HFF-Myc (cell line): ENCODE measurements at places on chromosomes 5 and 9.

DNA sequence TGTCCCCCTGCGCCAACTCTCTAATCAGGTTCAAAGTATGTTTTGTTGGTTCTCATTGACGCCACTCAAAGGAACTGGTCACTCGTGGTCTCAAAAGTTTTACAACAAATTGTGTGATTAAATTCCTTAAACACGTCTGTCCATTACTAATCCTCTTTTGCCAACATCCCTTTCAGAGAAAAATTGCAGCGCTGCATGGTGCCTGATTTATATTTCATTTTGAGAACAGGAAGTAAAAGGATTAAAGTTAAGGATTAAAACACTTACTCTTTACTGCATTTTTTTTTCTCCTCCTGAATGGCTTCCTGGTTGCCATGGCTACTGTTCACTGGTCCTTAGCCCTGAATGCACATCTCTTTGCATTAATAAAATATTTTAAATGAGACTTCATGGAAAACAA, 383.5 kb downstream of the GLIS3 start:
- DNase-seq, result no peak

GRCh38 chr5:99553211-99553810, 624.5 kb upstream of the CHD1 start:
- no peak for DNase-seq

DNA sequence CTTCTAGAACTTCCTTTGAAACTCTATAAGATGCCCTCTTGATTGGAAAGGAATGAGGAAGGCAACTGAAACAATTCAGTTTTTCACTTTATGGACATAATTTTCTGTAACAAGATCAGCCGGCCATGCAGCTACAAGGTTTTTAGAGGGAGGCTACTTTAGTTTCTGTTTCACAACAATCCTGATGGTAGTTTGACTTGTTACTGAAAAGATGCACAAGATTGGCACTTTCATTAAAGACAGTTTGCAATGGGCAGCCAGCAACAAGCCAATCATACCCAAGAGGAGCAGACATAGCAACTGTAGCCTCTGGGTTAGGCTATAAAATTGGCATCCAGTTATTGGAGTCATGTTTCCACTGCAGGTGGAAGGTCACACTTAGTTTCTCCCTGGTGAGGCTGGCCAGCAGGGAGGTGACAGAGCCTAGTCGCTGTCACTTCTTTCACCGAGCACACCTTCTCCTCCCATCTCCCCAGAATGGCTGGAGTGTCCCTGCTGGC, 74.3 kb upstream of the TGFBR1 start:
- DNase-seq, result no peak

GRCh38 chr9:4021621-4022213, 278.2 kb downstream of the GLIS3 start:
- DNase-seq, result no peak

- DNase-seq, result no peak
Observed at GRCh38 chr5:118144540-118144939, 843.8 kb downstream of the DTWD2 start.

GRCh38 chr5:154972476-154973080, 31.7 kb downstream of the MRPL22 start:
- DNase-seq, result peak; percentile 24

- no peak for DNase-seq
Observed at GRCh38 chr5:154249826-154250225, 59.3 kb downstream of the GALNT10 start.

GRCh38 chr5:28065656-28066055, 1027.3 kb upstream of the CDH9 start:
- DNase-seq, result no peak

GRCh38 chr9:16331031-16331430, 539.4 kb downstream of the BNC2 start:
- DNase-seq, result no peak

DNA sequence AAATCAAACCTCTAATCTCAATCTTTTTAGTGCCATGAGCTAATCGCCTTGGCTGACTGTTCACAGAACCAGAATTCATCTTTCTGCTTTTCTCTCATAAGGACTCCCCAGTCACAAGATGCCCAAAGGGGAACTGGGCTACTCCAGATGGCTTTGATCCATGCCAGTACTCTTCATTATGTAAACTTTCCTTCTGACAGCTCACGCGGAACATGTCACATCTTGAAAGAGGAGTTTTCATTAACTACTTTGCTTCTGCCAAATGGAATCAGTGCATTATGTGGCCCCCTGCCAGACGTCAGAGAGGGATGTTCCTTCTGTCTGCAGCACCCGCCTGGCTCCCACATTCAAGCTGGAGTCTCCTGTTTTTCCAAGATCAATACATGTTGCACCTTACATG, 142.1 kb upstream of the NMUR2 start:
- DNase-seq, result no peak

DNA sequence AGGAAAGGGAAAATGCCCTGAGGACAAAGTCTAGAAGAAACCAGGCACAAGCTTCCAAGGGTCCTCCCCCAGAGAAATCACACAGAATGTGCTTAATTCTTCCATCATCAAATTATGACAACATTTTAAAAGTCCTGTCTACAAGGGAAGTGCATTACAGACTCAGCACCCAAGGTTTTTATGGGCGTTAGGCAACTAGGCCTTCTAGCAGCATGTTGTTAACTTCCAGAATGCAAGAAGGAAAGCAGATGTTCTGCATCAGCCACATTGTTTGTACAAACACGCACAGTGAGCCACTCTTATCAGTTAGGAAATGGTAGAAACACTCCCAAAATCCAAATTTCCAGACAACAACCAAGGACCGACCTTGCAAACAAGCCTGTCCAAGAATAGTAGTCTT, 26.5 kb downstream of the SMC5 start:
- peak; percentile 26 for DNase-seq

GRCh38 chr5:95220381-95220780, 64.5 kb downstream of the MCTP1 start:
- DNase-seq, result no peak

DNA sequence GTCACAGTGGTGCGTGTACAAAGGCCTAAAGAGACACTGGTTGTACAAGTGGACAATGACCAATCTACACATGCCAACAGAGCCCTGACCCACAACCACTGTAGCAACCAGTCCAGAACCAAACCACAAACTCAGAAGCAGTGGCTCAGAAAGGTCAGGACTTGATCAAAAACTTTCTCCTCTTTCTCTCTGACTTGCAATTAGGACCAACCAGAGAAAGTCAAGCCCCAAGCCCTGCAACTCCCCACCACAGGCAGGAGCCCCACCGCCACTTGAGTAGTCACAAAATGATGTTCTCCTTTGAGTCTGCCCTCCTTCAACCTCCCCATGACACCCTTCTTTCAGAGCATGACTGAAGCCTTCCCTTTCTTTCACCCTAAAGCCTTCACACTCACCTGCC, 291.8 kb downstream of the CDH10 start:
- no peak for DNase-seq

- DNase-seq, result no peak
Observed at GRCh38 chr9:95580812-95581761, 64.3 kb upstream of the PTCH1 start.

DNA sequence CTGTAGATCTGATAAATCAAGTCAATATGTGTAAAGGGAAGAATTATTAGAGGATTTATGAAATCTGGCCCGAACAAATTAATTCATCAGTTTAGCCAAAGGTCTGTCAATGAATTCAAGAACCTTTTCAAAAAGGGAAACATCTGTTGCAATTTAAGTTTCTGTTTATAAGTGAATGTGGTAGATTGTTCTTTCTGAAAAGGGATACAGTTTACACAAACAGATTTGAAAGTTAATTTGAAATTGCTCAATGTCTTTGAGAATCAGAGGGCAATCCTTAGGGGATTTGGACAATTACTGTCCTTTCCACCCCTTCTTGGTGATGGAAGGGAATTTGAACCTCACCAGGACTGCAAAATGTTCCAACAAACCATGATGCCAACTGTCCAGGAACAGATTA, 29.7 kb upstream of the ERCC6L2 start:
- no peak for DNase-seq

DNA sequence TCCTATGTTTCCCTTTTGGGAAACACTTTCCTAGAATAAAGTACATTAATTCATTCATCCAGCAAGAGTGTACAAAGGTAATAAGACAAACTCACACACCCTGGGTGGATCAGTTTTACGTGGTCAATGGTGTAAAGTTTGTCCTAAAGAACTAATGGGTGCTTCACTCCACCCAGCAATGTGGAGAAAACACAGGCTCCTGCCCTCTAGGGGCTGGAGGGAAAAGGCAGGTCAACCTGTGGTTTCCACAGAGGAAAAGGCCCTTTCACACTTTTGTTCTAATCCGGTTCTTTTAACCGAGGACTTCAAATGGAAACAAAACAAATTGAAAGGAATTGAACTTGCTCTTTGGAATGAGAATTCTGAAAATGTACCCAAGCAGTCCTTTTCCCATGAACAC, 80.9 kb upstream of the SPOCK1 start:
- DNase-seq, result no peak

- DNase-seq, result no peak
Observed at GRCh38 chr5:44454002-44454401, 64.8 kb upstream of the FGF10 start.

DNA sequence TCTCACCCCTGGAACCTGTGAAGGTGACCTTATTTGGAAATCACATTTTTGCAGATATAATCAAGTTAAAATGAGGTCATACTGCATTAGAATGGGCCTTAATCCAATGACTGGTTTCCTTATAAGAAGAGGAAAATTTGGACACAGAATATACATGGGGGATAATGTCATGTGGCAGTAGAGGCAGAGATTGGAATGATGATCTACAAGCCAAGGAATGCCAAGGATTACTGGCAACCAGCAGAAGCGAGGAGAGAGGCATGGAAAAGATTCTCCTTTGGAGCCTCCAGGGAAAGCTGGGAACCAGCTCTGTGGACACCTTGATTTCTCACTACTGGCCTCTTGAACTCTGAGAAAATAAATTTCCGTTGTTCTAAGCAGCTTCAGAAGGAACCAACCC, 20.2 kb upstream of the CEP78 start:
- no peak for DNase-seq

DNA sequence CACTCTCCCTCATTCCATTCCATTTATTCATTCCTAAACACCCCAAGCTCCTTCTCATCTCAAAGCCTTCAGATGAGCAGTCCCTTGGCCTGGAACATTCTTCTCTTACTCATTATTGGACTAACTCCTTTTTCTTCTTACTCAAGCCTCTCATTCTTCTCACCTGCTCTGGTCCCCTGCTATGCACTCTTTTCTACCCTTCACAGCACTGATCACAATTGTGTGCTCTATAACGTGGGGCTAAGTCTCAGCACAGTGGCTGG, 212.4 kb downstream of the MAPKAP1 start:
- no peak for DNase-seq

- no peak for DNase-seq
Observed at GRCh38 chr5:63175850-63176249, 597.2 kb downstream of the LRRC70 start.

DNA sequence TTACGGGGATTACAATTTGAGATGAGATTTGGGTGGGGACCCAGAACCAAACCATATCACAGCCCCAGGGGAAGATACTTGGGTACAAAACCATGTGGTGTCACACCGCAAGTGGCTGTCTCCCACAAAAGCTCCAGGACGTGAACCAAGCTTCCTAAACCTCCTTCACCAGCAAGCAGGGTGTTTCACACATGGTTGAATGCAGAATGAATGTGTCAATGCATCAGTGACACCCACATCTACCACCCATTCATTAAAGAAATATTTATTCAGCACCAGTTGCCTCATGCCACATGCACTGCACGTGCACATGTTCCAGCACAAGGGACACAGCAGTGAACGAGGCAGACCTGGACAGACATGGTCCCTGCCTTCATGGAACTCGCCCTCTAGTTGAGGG, 70.9 kb upstream of the SPOCK1 start:
- DNase-seq, result no peak

GRCh38 chr5:131104169-131104808, 60.8 kb downstream of the HINT1 start:
- no peak for DNase-seq

GRCh38 chr9:120846251-120846889, 3.6 kb upstream of the PSMD5 start:
- no peak for DNase-seq

- no peak for DNase-seq
Observed at GRCh38 chr9:81537964-81538363, 151.4 kb downstream of the TLE1 start.

- DNase-seq, result no peak
Observed at GRCh38 chr5:93602241-93603077, 19.4 kb downstream of the NR2F1 start.

- no peak for DNase-seq
Observed at GRCh38 chr5:112738191-112738560, 491 bp downstream of the APC start.

GRCh38 chr5:125708583-125708982, 714.6 kb upstream of the GRAMD2B start:
- no peak for DNase-seq

DNA sequence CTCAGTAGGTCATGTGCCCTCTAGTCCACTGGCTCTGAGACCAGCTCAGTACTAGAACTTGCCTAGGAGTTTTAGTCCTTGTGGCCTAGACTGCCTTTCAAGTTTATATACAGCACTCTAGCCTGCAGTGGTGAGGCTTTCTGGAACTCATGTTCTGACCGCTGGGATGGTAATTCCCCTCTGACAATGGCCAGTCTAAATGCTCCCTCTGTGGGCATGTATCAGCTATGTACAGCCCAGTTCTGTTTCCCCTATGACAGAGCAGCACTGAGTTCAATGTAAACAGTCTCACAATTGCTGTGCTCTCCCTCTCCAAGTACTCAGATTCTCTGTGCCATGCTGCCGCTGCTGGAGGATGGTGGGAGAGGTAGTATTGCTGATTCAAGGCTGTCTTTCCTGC, 68.6 kb upstream of the SLC27A6 start:
- no peak for DNase-seq

- no peak for DNase-seq
Observed at GRCh38 chr9:137366891-137367381, 56.0 kb downstream of the EXD3 start.

DNA sequence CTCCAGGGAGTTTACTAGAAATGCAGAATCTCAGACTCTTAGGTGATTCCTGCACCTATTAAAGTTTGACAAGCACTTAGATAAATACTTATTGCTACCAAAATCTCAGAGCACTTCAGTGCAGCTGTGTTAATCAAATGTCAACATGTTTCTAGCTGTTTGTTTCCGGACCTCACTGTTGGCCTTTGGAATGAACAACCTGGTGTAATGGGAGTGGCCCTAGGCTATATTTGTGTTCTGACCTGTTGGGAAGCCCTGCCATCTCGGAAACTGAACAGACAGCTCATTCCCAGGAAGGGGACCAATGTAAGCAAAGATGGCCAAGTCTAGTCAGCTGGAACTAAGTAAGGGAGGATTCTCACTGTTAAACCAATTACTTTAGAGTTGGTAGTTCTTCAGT, 145.0 kb upstream of the SLC28A3 start:
- no peak for DNase-seq

GRCh38 chr5:169964246-169964645, 16.0 kb downstream of the INSYN2B start:
- DNase-seq, result no peak

GRCh38 chr9:38196714-38197113, 127.7 kb upstream of the SHB start:
- no peak for DNase-seq

- no peak for DNase-seq
Observed at GRCh38 chr5:39200081-39200480, 19.3 kb downstream of the FYB1 start.

GRCh38 chr5:44952376-44952775, 143.6 kb downstream of the MRPS30 start:
- DNase-seq, result peak; percentile 19

GRCh38 chr9:88387036-88387551, 1.1 kb upstream of the SPIN1 start:
- no peak for DNase-seq
